ENCODE measurements at places on chromosomes 1 and 21. TPM values are rescaled to one million over a fixed set of nuclear protein-coding genes. Genes with fewer than 3 reads are reported as not detected.

The PLA2G2F gene
- total RNA-seq = not detected

The FAM110D gene
- total RNA-seq = not detected

The RIMKLA gene
- total RNA-seq = 0.03 TPM

The FAAH gene
- 10.7 TPM for total RNA-seq

The ARV1 gene
- total RNA-seq = 13.8 TPM

The KLF17 gene
- not detected for total RNA-seq

The KRTAP19-1 gene
- total RNA-seq = not detected

The MATN1 gene
- total RNA-seq = not detected

The OR10Z1 gene
- not detected for total RNA-seq

- DNase-seq = no peak
These were observed 19.5 kb downstream of the TSPAN2 start for GRCh38 chr1:115069659-115070308.

DNA sequence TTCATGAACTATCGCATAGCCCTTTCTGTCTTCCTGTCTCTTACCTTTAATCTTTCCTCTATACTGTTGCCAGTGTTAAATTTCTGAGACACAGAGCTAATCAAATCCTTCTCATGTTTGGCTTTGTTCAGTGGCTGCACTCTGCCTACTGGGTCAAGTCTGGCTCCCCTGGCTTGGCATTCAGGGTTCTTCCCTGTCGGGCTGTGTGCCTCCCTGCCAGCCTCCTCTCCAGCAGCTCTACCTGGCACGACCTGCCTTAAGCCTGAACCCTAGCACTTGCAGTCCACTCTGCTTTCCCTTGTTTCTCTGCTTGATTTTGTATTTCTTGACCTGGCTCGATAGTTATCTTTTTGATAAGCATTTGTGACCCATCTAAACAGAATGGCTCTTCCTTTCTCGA, 26.2 kb upstream of the GPR88 start:
- no peak for DNase-seq

- no peak for DNase-seq
These were observed 58.3 kb downstream of the TGFBR3 start for GRCh38 chr1:91827459-91828321.

DNA sequence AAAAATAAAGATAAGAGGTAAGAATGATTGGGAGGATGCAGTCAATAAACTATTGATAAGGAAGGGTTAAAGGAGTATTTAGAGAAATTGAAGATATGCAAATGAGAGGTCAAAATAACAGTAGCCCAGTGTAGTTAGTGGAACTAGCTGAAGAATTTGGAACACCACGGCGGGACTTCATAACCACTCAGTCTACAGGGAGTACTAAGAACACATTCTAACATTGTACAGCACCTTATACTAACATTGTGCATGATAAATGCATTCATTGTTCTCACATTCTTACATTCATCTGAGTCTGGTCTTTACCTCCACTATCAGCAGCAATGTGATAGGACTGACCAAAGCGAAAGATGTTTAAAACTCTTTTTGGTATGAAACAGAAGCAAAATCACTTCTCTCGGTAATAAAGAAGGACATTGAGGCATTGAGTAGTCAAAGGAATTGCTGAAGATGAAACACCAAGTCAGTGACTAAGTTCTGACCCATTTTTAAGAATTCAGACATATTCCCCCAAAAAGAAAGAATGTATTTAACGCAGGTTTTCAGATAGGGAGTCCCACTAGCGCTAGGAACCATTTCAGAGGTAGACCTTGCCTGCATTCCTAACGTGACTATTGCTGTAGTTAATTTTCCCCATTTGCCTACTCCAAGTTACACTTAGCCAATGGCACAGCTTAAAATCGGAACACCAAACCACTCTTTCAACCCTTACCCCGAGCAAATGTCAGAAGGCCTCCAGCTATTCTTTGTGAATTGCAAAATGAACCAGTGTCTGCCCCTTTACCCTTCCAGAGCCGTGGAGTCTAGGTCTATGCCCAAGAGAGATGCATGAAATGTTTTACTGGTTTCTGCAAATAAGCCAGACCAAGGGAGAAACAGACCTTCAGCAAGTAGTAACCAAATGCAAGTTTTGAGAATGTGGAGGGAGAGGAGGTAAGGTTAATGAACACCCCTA, 108.8 kb upstream of the IRF2BP2 start:
- DNase-seq = no peak

DNA sequence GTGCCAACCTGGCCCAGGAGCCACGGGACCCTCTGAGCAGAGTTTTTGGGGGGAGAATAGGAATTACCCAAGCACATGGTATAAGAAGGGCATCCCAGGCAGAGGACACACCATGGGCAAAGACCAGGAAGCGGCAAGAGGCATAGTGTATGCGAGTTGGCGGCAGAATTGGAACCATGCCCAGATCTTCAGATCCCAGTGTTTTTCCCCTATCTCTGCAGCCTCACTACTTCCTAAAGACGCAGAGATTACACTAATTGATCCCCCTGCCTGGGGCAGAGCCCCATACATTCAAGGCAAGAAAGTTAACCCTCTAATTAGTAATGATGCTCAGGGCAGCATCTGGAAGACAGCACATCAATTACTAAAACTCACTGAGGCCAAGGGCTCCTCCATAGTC, 48.2 kb downstream of the SYT2 start:
- no peak for DNase-seq

DNA sequence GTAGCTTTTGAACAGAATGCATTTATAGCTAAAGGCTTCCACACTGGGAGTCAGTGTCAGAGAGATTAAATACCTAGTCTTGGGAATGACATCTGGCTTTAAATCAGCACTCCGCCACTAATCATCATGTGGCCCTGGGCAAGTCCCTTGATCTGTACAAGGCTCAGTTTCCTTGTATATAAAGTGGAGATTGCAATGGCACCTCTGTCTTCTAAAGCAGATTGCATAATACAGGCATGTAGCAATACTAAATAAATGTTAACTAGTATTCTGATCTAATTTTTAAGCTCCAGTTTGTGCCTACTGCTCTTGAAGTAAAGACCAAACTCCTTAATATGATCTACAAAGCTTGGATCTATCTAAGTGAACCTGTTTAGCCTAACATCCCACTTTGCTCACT, 249.4 kb downstream of the PLPP3 start:
- DNase-seq = no peak

- DNase-seq = no peak
These were observed 21.7 kb upstream of the DENND1B start for GRCh38 chr1:197797010-197797409.

DNA sequence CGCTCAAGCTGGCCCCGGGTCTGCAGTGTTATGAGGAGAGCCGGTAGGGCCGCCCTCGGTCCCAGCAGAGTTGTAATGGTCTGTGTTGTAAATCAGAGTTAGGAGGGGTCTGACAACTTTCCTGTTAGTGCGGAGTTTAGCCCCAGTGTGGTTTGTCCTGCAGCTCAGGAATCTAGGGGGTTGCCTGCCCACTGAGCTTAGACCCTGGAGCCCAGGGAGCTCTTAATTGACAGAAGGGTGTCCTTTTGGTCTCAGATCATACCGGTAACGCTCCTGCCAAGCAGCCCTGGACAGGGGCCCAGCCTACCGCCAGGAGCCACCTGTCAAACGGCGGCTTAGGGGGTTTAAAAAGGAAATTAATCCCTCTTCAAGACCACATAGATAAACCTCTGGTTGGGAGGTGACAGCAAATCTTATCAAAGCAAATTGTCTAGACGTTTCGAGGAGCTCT, 164.4 kb downstream of the DYRK1A start:
- DNase-seq = no peak

DNA sequence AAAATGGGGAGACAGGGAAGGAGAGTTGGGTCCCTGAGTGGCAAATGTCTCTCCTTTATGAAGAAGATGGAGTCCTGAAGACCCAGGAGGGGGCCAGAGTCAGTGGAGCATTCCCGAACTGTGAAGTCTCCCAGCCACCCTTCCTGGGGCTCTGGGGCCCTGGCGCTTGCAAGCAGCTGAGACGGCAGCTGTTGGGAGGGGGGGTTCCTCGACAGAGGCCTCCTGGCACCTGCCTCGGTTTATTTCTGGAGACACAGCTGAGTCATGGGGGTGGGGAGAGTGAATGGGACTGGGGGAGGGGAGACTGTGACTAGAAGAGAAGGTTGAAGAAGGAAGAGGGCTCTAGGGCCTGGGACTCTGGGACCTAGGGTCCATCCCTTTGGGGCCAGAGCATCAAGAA, 14.0 kb downstream of the NES start:
- no peak for DNase-seq

DNA sequence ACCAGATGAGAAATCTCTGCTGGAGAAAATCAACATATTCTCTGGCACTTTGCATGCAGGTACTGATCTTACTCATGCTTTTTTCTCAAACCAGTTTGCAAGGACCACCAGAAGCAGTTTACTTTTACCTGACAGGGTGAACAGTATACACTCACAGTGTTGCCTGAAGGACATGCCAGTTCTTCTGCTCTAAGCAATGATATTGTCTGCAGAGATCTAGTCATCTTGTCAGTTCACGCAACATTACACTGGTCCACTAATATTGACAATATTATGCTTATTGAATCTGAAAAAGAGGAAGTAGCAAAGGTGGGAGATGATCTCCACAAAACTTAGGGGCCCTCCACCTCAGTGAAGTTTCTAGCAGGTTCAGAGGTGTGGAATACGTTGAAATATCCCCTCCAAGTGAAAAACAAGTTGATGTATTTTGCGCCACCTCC, 3.8 kb upstream of the S100B start:
- DNase-seq = no peak

DNA sequence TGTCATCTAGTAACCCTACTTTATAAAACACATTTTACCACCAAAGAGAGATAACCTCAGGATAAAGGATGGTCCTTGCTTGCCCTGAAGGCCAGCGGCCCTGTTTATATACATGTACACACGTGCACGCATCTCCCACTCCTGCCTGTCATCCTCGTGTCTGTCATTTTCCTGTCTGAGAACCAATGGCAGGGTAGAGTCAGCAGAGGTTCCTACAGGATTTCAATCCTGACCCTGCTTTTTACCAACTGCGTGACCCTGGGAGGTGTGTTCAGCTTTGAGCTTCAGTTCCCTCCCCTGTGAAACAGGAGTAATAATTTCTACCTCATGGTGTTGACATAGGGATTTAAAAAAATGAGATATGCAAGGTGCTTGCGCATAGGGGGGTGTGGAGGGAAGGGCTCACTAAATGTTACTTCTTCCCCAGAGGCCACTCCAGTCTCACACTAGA, 12.3 kb upstream of the RASSF5 start:
- DNase-seq = no peak

- no peak for DNase-seq
These were observed 21.2 kb downstream of the TNNT2 start for GRCh38 chr1:201356236-201356635.

DNA sequence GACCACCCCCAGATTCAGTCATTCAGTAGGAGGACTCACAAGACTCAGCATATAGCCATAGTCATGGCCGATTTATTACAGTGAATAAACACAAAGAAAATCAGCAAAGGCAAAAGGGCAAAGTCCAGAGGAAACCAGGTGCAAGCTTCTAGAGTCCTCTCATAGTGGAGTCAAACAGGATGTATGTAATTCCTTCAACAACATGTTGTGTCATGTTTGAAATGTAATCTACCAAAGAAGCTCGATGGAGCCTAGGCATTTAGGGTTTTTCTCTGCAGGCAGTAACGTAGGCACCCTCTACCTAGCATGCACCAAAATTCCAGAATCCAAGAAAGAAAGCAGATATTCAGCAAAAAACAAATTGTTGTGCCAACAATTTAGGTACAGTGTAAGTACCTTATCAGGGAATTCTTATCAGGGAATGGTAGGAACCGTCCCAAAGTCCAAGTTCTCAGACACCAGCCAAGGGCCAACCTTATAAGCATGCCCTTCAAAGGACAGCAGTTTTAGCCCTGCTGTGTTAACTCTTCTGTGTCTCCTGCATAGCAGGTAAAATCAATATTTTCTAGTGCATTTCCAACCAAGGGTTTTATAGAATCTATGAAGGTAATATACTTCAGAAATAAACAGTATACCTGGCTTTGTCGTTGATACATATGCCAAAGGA, 16.1 kb upstream of the SLAMF6 start:
- DNase-seq = no peak

- no peak for DNase-seq
These were observed 474.2 kb upstream of the CHRM3 start for GRCh38 chr1:238912148-238912547.

DNA sequence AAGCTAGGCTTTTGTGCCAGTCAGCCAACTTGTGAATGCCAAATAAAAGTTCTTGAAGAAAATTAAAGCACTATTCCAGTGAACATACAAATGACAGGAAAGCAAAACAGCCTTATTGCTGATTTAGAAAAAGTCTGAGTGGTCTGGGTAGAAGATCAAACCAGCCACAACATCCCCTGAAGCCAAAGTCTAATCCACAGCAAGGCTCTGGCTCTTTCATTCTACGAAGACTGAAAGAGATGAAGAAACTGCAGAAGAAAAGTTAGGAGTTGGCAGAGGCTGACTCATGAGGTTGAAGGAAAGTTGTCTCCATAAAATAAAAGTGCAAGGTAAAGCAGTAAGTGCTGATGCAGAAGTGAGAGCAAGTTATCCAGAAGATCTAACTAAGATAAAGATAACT, 65.9 kb downstream of the LHX4 start:
- no peak for DNase-seq

DNA sequence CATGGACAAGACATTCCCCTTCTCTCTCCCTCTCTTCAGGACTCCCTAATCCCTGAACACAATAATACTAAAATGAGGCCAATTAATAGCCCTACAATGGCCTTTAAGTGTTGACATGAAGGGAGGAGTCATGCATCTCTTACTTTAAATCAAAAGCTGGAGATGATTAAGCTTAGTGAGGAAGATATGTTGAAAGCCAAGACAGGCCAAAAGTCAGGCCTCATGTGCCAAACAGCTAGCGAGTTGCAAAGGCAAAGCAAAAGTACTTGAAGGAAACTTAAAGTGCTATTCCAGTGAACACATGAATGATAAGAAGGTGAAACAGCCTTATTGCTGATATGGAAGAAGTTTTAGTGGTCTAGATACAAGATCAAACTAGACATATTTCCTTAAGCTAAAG, 49.5 kb upstream of the CD46 start:
- DNase-seq = no peak

GRCh38 chr1:84073266-84073665, 70.8 kb upstream of the PRKACB start:
- DNase-seq = no peak

GRCh38 chr21:24424776-24425175, 1182.5 kb downstream of the MRPL39 start:
- no peak for DNase-seq

DNA sequence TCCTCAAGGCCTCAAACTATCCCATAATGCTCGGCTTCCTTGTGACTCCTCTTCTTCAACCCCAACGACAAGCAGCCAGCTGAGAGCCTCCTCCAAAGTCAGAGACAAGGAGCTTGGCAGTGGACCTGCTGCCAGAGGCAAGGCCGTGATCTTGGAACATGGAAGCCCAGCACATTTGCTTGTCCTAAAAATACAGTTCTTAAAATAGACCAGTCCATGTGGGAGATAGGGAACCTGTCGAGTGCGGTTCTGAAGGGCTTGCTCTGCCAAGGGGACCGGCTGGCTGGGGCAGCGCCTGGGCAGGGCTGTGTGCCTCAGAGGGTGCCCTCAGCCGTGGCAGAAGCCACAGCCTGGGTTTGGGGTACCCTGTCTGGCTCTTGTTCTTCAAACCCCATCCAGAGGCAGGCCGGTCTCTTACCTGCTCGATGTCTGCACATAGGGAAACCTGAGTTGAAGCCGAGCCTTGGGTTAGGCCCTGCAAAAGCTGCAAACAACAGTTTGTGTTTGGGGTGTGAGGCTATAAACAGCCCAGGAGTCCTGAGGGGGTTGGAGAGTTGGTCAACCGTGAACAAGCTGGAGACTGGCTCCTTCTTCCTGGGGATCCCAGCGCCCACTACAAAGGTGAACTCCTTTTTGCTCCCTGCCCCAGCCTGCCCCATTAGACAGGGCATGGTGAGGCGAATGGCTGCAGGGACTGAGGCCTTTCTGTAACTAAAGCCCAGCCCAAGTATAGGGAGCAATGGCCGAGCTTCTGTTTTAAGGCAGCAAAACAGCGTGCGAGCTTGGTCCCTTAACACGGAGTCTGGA, 228.8 kb downstream of the CAMTA1 start:
- no peak for DNase-seq
